Kasumi-1 (cell line): ENCODE measurements at places on chromosomes 4 and X.

DNA sequence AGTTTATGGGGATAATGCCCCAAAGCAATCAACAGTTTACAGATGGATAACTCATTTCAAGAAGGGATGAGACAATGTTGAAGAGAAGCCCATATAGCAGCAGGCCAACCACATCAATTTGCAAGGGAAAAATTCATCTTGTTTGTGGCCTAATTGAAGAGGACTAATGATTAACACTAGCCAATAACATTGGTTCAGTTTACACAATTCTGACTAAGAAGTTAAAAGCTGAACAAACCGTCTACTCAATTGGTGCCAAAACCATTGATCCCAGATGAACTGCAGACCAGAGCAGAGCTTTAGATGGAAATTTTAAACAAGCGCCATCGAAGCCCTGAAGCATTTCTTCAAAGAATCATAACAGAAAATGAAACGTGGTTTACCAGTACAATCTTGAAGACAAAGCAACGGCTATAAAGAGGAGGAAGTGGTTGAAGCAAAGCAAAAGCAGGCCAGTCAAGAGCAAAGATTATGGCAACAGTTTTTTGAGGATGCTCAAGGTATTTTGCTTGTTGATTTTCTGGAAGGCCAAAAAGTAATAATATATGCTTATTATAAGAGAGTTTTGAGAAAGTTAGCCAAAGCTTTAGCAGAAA, 20.5 kb upstream of the BLTP1 start:
- peak; percentile 0 for DNase-seq

DNA sequence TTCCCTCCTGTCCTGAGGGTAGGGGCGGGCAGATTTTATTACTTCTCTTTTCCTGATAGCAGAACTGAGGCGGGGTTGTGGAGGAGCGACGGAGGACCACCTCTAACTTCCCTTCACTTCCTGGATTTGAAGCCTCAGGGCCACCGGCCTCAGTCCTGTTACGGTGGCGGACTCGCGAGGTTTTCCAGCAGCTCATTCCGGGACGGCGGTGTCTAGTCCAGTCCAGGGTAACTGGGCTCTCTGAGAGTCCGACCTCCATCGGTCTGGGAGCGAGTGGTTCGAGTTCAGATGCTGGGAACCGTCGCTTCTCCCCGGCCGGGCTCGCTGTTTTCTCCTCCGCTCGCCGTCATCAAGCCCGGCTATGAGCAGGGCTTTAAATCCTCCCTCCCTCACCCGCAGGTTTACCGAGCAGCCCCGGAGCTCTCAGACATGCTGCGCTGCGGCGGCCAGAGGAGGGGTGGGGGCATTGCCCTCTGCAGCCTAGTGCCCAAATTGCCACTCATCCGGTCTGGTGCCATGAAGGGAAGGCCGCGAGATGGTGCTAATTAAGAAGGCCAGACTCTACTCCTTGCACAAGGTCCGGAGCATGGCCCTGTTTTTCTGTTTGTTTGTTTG, 23.3 kb downstream of the HAND2 start:
- DNase-seq, result no peak

DNA sequence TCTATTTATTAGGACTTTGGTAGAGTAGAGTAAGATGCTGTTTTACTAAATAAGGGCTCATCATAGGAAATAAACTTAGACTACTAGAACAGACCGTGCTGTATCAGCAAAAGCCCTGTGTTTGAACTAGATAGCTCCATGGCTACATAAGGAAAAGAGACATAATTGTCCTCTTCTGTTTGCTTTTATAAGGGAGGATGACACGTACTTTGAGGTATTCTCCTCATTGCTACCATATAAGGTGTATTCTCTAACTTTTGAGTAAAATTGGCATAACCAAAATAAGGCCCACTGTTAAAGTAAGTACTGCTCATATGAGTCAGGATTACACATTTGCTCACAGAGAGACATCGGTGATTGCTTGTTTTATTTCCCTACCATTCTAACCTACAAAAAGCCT, 64.3 kb downstream of the PDLIM5 start:
- no peak for DNase-seq

GRCh38 chr4:2141762-2142451, 82.8 kb downstream of the NAT8L start:
- DNase-seq, result no peak

DNA sequence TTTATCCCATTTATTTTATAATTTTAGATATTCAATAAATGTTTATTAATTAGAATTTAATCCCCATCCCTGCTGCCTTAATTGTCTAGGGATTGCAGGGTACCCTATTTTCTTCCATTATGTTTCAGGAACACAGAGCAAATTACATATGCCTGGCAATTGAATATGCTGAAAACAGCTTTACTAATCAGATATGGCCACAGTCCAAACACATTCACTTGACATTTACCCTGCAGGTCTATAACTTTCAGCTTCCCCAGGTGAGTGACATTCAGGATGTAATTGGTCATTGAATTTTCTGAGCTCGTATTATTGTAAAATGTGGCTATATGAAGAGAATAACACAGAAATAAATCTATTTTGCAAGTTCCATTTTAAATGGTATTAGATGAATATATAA, 218.7 kb upstream of the NDST4 start:
- DNase-seq, result no peak

- no peak for DNase-seq
These were observed 68.7 kb downstream of the CRMP1 start for GRCh38 chr4:5824227-5824626.

- DNase-seq, result no peak
These were observed 158.5 kb downstream of the NSUN7 start for GRCh38 chr4:40908297-40908696.

DNA sequence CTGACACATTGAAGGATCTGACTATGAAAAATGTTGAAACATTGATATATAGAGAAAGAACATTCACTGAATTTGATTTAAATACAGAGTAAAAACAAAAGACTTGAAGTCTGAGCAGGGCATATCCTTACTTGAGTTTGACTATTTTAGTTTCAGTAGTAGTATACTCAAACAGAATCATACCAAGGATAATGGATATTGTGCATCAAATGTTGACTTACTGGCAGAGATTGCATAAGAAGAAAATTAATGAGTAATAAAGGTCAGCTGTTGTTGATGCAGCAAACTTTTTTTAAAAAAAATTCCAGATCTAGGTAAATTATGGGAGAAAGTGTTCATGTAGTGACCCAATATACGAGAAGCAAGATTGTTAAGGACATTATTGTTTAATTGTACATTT, 94.5 kb upstream of the APOOL start:
- DNase-seq, result no peak

- no peak for DNase-seq
These were observed 161.2 kb downstream of the EFNB1 start for GRCh38 chrX:68989865-68990606.

DNA sequence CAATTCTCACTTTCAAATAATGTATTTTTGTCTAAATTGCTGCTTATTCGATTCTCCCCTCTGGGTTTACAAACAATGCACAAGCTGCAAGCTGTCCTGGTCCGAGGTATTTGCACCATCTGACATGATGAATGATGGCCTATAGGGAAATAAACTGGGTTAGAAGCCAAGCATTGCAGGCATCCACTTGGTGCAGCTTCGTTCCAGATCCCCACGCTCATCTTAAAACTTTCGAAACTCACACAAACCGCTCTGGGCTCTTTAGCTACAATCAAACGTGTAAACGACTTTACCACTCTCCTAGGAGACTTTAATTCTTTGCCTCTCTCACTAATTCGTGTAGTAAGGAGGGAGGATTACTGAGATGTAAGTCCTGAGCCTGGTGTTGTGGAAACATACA, 19.0 kb downstream of the PHKA2 start:
- DNase-seq, result no peak

DNA sequence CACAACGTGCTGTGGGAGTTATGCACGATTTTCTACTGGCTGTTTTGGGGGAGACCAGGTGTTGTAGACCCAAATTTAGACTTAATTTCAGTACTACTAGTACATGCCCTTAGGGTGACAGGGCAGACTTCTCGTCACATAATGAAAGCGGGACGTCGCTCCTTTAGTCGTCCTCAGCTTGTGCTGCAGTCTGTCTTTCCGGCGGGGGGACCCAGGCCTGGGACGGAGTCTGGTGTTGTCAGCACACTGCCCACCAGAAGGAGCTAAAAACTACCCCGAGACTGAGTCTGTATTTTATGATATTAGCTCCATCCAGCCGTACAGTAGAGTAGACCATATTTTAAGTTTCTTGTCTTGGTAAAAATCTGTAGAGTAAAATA, 35.5 kb downstream of the NOP14 start:
- no peak for DNase-seq

DNA sequence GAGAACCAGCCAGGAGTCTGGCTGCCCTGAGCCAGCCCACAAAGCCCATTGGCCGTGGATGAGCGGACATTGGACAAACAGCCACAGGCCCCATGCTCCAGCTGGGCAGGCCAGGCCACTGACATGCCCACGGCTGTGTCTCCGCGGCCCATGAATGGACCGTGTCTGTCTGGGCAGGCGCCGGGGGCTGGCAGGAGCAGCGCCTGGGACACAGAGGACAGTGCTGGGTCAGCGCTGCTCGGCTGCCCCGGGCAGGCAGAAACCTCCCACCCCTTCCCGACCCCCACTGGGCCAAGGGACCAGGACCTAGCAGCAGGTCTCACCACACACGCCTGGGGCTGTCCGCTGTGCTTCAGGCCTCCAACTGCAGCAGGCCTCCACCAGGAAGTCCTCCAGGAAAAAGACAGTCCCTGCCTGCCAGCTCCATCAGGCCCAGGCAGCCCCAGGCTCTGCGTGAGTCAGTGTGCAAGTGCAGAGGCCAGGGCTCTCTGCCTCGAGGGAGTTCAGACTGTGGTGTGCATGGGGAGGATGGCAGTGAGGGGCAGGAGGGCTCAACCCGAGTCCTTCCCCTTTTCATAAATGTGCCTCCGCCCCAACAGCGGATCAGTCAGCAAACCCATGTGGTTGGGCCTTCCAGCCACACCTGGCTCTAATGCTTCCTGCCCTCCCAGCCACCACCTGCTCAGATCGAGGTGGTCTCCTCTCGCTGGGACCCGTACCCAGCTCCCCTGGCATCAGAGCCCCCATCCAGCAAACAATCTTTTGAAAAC, 17.2 kb upstream of the FGFR3 start:
- DNase-seq, result peak; percentile 56

DNA sequence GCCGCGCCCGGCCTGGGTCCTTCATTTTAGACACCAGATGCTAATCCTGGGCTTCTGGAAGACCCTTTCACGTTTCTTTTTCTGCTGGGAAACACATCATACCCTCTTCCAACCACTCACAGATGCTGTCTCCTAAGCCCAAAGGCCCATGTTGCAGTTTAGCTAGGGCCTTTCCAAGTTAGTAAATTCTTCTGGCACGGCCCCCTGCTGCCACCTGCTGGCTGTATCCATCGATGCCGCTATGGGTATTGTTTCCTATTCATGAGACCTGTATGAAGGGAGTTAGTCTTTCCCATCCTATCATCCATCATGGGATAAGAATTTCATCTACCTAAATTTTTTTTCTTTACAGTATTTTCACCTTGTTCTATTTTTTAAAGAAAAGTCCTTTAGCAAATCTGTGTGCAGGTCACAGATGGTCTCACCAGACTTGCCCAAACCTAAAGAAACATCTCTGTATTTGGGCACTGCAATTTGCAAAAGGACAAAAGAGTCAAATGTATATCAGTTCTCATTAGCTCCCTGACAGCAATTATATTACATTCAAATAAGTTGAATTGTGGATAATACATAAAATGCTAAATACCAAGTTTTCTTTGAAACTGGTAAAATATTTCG, 37.8 kb upstream of the SLC9A7 start:
- DNase-seq, result peak; percentile 63

GRCh38 chr4:178311997-178312396, 869.8 kb upstream of the AGA start:
- DNase-seq, result no peak
